ENCODE measurements at places on chromosomes 2 and 18. TPM values are rescaled to one million over a fixed set of nuclear protein-coding genes. Genes with fewer than 3 reads are reported as not detected.

DSG4 gene
- total RNA-seq: not detected

GRCh38 chr2:72993147-72993932 is 76.0 kb downstream of the EMX1 start:
- peak; percentile 25 for DNase-seq

DNA sequence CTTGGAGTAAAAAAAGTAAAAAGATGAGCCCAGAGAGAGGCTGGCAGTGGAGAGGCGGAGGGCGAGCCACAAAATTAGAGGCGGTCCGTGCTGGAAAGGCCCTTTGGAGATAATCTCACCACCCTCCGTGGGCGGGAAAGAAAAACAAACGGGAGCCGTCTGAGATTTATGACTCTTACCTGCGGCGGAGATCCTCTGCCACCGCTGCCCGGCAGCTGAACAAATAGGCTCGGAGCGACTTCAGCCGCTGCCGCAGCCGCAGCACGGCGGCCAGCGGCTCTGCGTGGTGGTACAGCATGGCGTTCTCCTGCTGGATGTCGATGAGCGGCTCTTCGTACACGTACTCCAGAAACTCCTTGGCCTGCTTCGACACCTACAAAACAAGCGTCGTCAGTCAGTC is 94.6 kb downstream of the PLEKHM3 start:
- no peak for DNase-seq

DNA sequence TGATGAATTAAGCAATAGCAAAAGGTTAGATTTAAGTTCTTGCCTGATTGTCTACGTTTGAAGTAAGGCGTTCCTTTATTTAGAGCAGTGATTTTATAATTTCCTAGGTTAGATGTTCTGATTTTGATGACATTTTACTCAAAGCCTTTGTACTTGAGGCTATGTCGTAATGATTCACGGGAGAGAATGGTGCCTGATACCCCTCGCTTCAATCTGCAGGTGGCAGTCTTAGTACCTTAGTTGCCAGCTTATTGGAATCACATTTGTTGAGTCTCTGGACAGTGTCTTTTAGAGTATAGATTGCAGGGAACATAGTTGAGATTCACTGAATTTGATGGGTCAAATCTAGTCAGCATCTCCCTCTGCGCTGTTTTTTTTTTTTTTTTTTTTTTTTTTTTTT is 89.5 kb downstream of the BIRC6 start:
- no peak for DNase-seq

ABCB11 gene
- total RNA-seq: not detected

GRCh38 chr2:10398496-10398895 is 49.6 kb downstream of the ODC1 start:
- DNase-seq: no peak

DNA sequence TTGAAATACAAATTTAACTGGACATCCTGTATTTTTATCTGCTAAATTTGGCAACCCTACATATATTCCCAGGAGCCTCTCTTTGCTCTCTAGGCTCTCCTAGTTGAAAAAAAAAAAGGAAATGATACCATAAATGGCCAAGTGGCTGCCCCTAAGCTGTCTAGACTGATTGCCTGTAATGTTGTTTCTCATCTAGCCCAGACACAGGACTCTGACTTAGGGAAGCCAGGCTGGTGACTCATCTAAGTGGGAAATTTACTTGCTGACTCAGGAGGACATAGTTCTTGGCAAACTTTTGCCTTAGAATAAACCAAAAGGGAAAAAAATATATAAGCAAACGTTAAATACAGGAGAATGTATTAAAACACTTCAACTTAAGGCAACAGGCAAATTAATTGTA is 14.6 kb upstream of the ITGAV start:
- DNase-seq: peak; percentile 96

All from Daoy (cell line).